ENCODE measurements at places on chromosomes 7 and 10. TPM values are rescaled to one million over a fixed set of nuclear protein-coding genes. Genes with fewer than 3 reads are reported as not detected.

DNA sequence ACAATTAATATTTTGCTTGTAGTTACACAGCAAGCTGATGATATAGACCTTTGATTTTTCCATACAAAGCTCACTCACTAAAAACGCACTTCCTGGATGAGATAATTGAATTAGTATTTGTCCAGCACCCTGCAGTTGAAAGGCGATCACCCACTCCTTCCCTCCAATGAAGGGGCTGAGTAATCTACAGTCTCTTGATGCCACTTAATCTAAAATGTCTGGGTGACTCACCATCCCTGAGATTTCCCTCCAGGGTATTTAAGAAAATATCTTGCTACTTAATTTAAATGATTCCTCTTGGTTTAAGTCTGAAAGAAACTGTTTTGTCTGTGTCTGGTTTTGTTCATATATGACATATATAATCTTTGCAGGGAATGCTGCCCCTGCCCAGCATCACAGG, 515.3 kb downstream of the GRID1 start:
- H3K4me1 ChIP-seq, result no peaks in the 10 kb centered on the region
- no peaks in the 10 kb centered on the region for H3K36me3 ChIP-seq
- no peak overlapping the region for H3K27ac ChIP-seq
- no peak overlapping the region for H3K4me3 ChIP-seq
- DNase-seq, result no peak

CALCR gene
- not detected for polyA plus RNA-seq

DNA sequence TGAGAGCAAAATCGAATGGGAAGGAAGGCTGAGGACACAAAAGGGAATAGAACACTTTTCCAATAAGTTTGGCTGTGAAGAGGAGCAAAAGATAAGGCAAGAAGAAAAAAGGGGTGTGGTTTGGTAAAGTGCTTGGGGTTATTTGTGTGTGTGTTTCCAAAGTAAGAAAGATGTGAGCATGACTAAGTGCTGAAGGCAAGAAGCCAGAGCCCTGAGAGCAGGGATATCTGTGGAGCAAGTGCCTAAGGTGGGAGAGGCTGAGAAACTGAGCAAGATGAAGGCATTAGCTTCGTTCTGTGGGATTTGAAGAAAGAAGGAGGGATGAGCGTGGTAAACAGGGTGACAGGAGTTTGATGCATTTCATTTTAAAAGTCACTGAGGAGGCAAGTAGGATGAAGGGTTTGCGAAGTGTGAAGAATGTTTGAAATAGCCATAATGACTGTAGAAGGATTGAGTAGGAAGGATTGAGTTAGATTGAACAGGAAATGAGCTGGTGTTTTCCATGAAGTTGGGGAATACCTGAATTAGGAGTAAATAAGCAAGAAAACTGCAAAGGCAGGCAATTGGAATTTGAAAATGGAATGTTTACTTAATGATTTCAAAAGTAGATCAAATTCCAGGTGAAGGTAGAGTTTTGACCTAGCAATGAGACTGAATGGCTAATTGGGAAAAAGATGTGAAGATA, 19.9 kb upstream of the SP4 start:
- H3K36me3 ChIP-seq, result no peaks in the 10 kb centered on the region
- no peaks in the 10 kb centered on the region for H3K4me1 ChIP-seq
- H3K27ac ChIP-seq, result no peak overlapping the region

GRCh38 chr7:100943693-100944092, 5.6 kb upstream of the MUC3A start:
- no peak for DNase-seq
- H3K36me3 ChIP-seq, result no peaks in the 10 kb centered on the region
- no peaks in the 10 kb centered on the region for H3K27me3 ChIP-seq
- no peaks in the 10 kb centered on the region for H3K4me1 ChIP-seq
- H3K4me3 ChIP-seq, result no peak overlapping the region
- no peak overlapping the region for H3K27ac ChIP-seq

Data from keratinocyte (primary cell).